NCI-H2081 treated with DMSO at 0.1 percent for 48 hours (cell line): ENCODE measurements at places on chromosomes 11 and 22.

DNA sequence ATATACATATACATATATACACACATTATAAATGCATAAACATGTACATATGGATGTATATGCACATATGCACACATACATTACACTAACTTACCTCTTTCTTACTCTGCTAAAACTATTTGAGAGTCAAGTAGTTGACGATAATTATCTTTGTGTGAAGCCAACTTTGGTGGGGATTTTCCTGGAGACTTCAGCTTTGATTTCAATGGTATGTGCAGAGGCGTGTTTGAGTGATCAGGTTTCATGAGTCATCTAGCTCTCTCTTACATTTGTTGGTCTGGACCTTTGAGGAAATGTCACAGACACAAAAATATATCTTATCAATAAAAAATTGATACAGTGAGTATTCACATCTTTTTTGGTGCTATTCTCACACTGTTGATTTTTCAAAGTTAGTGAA is 769.1 kb upstream of the LUZP2 start:
- DNase-seq: no peak

DNA sequence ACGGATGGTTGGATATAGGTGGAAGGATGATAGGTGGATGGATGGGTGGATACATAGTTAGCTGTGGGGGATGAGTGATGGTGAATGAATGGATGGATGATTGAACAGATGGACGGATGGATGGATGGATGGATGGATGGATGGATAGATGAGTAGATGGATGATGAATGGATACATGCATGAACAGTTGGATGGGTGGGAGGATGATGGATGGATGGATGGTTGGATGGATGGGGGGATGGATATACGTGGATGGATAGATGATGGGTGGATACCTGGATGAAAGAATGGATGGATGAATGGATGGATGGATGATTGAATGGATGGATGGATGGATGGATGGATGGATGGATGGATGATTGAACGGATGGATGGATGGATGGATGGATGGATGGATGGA is 68.4 kb upstream of the PRR5 start:
- no peak for DNase-seq

GRCh38 chr11:84061726-84062125 is 775.6 kb upstream of the CCDC90B start:
- DNase-seq: peak; percentile 67

GRCh38 chr22:48084729-48085050 is 1322.2 kb downstream of the TBC1D22A start:
- no peak for DNase-seq

GRCh38 chr11:19648321-19648720 is 64.3 kb upstream of the NAV2 start:
- no peak for DNase-seq

DNA sequence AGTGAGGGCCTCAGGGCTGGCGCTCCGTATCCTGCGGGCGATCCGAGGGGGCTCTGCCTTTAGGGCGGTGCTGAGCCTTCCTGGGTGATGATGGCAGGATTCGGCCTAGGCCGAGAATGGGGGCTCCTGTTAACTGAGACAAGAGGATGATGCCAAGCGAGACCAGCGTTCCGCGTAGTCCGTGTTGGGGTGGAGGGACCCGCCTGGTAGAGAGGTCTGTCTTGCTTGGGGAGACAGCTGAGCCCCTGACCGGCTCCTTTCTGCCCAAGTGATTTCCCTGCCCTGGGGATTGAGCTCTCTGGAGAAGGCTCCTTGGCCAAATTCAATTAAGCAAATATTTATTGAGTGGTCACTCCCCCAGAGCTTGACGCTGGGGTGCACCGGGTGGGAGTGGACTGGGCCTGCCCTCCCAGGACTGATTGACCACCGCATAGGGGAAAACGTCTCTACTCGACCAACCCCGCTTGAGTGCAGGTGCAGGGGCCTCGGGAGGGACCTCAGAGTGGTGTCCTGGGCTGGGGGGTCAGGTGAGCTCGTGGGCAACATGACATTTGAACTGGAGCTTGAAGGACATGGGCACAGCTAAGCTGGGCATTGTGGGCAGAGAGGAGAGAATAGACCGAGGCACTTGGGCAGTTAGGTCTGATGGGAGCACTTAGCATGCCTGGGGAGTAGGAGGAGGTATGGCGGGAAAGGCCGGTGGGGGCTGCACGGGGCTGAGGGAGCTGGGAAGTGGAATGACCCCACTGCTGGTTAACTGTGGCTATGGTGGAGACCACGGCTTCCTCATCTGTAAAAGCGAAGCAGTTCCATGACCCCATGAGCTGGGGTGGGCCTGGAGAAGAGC is 1.1 kb downstream of the GNAZ start:
- no peak for DNase-seq
